ENCODE measurements at places on chromosomes 7 and 10. TPM values are rescaled to one million over a fixed set of nuclear protein-coding genes. Genes with fewer than 3 reads are reported as not detected.

The GATA3 gene
- not detected for polyA plus RNA-seq

The GGCT gene
- 40.5 TPM for polyA plus RNA-seq

The GHRHR gene
- not detected for polyA plus RNA-seq

The CRHR2 gene
- polyA plus RNA-seq, result 0.42 TPM

The TSPAN33 gene
- 2.5 TPM for polyA plus RNA-seq

Data from neural cell (in vitro differentiated cells).